ENCODE measurements at places on chromosomes 4 and X. TPM values are rescaled to one million over a fixed set of nuclear protein-coding genes. Genes with fewer than 3 reads are reported as not detected.

DNA sequence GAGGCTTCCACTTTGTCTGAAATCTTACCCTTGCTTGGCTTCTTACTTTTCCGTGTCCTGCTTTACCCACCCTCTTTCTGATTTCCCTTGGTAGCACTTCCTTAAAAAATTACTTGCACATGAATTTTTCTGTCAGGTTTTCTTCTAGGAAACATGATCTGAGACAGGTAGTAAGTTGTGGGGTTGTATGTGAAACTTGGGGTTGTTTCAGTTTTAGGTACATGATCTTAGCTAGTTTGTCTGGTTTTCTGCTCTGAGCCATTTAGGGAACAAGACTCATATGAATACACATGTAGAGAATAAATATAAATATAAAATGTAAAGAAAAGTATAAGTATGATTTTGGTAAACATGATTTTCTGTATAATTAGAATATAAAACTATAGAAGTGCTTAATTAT is 17.4 kb upstream of the ARMCX2 start:
- no peak for DNase-seq

- DNase-seq: no peak
These were observed 407.8 kb downstream of the NKX6-1 start for GRCh38 chr4:84091266-84091665.

DNA sequence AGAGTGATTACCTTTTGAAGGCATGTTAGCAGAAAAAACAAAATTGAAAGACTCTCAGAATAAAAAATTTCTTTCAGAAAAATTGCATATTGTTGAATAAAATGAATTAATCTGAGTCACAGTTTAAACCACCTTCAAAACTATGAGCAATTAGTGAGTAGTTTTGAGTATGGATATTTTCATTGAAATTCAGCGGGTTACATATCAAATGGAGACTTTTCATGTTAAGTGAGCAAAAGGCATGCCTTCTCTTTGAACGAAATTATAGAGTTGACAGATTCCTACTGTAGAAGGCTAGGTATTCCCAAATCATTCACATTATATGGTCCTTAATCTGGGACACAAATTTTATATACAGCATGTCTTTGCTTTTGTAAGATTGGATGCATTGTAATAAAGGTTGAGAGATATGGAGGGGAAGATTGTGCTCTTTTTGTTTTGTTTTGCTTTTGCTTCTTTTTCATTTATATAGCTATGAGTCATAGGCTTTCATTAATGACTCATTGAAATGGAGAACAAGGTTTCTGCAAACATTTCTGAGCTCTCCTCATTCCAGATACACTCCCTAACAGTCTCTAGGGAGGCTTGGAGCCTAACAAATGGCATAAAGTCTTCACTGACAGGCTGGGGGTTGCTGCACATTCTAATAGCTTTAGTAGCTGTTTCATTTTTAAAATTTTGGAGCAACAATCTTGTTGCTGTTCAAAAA is 21.6 kb downstream of the PCDH18 start:
- DNase-seq: no peak

DNA sequence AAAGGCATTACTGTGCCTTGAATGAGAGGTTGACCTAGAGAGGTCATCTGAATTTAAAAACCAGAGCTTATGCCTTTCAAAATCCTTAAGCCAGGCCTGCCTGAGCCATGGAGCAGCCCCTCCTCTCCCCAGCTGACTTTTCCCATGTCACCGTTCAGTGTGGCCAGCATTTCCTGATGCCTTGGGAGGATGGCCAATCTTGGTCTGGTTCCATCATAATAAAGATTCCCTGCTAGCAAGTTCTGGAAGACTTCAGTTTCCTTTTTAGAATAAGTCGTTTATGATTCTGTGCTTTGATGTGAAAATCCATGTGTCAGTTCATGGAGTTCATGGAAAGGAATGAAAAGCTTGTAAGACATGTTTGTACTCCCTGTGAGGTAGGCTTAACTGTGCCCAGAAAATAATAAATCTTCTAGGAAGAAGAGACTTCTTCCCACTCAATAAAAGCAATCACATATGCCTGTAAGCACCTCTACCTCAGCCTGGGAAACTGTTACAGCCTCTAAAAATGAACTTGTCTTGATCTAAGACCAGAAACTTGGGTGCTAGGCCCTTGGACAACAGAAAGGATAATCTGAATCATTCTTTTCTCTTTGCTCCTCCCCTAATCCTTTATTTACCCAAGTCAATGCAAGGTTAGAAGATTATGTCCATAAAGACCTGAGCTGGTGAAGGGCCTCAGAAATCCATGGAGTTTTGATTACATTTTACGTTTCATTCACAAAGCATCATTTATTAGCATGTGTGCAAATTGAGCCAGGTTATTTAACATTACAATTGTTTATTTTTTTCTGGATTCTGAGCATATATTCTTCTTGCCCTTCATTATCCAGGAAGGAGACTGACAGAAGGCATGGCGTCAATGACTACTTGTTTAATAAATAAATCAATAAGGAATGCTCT is 84.0 kb upstream of the TBC1D9 start:
- no peak for DNase-seq

- no peak for DNase-seq
These were observed 54.2 kb downstream of the PLAC1 start for GRCh38 chrX:134603806-134604700.

- no peak for DNase-seq
These were observed 117.9 kb upstream of the MED14 start for GRCh38 chrX:40853004-40853815.

- no peak for DNase-seq
These were observed 132.6 kb downstream of the ATG4A start for GRCh38 chrX:108224218-108224617.

GRCh38 chrX:132853040-132853439 is 105.4 kb downstream of the HS6ST2 start:
- no peak for DNase-seq

DNA sequence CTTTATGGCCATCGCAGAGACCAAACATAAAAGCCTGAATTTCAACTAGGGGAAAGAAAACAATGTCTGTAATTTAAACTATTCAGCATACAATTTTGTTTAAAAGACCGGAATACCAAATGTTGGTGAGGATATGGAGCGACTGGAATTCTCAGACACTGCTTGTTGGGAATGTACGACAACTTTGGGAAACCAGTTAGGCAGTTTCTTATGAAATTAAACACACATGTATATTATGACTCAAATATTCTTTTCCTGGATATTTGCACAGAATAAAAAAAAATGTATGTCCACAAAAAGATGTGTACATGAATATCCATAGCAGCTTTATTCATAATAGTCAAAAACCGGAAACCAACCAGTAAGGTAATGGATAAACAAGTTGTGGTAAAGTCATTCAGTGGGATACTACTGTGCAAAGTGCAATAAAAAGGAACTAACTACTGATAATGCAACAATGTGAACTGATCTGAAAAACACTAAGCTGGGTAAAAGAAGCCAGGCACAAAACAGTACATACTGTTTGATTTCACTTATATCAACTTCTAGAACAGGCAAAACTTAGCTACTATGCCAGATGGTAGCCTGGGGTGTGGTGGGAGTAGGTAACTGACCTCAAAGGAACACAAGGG is 152.7 kb upstream of the FTHL17 start:
- no peak for DNase-seq

GRCh38 chr4:164648151-164648848 is 105.6 kb upstream of the SMIM31 start:
- DNase-seq: no peak

DNA sequence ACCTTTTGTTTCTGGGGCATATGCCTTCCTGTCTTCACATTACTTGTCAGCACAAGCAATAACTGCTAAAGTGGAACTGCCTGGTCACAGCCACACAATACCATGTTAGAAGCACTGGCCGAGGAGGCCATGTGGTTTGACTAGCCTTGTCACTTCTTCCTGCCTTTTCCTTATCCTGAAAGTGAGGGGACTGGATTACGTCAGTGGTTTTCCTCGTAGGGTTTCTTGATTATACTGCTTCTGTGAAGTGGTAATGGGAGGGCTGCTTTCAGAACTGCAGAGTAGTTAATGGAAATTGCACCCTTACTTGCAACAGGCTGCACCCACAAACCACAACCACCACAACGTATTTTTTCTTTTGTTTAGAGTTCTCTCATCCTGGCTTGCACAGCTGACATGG is 26.6 kb downstream of the ZRSR2 start:
- DNase-seq: no peak

DNA sequence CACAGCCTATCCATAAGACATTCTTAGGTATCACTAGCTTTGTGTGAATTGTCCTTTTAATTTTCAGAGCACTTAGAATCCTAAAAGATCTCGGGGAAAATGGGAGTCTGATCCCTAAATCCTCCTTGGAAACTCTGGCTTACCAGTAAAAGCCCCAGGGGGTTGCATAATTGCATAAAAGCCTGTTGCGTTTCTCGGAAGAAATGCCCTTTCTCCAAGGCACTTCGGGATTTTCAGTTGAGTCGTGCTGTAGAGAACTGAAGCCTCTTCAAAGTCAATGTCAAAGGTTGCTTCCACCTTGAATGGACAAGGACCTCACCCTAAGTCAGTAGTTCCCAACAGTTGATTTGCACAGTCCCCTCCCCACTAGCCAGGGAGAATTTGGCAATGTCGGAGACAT is 20.8 kb downstream of the FAM184B start:
- DNase-seq: no peak

GRCh38 chr4:85656759-85657505 is 182.0 kb downstream of the ARHGAP24 start:
- no peak for DNase-seq

DNA sequence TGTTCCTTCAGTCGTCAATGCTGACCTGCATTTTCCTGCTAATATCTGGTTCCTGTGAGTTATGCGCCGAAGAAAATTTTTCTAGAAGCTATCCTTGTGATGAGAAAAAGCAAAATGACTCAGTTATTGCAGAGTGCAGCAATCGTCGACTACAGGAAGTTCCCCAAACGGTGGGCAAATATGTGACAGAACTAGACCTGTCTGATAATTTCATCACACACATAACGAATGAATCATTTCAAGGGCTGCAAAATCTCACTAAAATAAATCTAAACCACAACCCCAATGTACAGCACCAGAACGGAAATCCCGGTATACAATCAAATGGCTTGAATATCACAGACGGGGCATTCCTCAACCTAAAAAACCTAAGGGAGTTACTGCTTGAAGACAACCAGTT is 12.6 kb downstream of the TLR8 start:
- DNase-seq: no peak

DNA sequence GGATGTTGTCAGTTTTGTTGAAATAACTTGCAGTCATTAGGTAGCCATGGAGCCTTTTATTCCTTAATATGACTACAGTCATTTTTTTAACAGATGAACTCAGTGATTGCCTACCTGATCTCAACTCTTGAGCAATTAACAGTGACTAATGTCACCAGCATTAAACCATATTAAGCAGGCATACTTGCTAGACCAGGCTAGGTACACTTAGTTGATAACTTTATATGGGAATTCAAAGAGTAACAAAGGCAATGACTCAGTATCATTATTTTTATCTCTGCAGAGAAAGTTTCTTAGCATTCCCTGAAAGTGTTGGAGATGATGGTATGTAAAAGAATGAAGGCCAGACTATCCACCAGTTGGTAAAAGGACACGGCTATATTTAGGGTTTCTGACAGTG is at the start of gene C4orf54:
C4orf54 (minus strand) TSS at position 31 of the 400 bp plus-strand sequence. CDS start 3,180 bp downstream, outside the sequence.
- no peak for DNase-seq

DNA sequence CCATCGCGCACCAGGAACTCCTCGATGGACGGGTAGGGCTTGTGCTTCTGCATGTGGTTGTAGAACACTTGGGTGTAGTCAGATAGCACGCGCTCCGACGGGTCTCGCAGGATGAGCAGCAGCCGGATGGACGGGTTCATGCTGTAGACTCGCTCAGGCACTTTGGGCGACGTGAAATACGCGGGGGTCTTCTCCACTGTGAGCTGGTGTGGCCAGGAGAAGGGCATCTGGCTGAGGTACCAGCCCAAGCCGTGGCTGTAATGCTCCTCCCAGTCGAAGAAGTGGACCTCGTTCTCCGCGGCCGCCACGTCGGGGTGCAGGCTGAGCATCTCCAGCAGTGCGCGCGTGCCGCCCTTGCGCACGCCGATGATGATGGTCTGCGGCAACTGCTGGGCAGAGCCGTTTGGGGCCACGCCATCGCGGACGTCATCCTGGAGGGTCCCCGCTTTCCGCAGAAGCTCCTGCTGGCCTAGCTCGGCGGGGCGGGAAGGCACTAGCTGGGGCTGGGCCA is 29.2 kb downstream of the HS3ST1 start:
- no peak for DNase-seq

GRCh38 chr4:25663781-25664180 is 8.1 kb downstream of the SLC34A2 start:
- peak; percentile 37 for DNase-seq

- no peak for DNase-seq
These were observed 57.5 kb upstream of the ZCCHC13 start for GRCh38 chrX:74246524-74246923.

GRCh38 chr4:18435781-18436180 is 414.2 kb upstream of the LCORL start:
- DNase-seq: no peak

DNA sequence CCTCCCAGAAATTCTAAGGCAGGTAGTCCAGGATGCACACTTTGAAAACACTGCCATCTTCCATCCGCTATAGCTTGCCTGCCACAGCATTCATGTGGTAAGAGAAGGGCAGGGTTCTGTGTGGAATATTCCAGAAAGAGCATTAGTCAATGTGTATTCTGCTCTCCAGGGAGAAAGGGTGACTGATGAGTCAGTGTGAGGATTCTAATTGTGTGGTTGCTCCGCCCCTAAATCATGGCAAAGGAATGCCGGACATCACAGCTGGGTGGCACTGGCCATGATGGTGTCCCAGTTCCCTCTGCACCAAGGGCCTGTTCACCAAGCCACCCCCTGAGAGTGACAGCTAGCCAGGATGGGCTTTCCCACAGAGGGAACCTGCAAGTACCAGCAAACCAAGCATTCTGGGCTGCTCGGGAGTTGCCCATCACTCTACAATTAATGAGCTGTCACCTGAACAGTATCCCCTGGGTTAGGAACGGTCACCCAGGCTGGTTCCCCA is 9.5 kb downstream of the IDS start:
- DNase-seq: no peak

- no peak for DNase-seq
These were observed 113.0 kb upstream of the TLR3 start for GRCh38 chr4:185955826-185956543.

STK32B gene
- 4.3 TPM for total RNA-seq

POU3F4 gene
- total RNA-seq: not detected

ENPP6 gene
- total RNA-seq: not detected

RELL1 gene
- total RNA-seq: 56.2 TPM

HSFX2 gene
- not detected for total RNA-seq

DGAT2L6 gene
- not detected for total RNA-seq

ZIC3 gene
- not detected for total RNA-seq

MAGEA8 gene
- not detected for total RNA-seq

RNF212 gene
- 4.2 TPM for total RNA-seq

GLUD2 gene
- 5.6 TPM for total RNA-seq

CETN2 gene
- total RNA-seq: 22.1 TPM

SPANXN2 gene
- total RNA-seq: not detected

BMPR1B gene
- 0.45 TPM for total RNA-seq

SNCA gene
- total RNA-seq: 13.4 TPM

AR gene
- 19.3 TPM for total RNA-seq

ADAMTS3 gene
- 2.1 TPM for total RNA-seq
